Hematopoietic multipotent progenitor cell treated with erythropoietin and hydrocortisone succinate and interleukin-3 and kit ligand, for 6 days (in vitro differentiated cells): ENCODE measurements at places on chromosomes 6 and 20.
A peak's percentile ranks its signal among the peaks of the same experiment; 100 is the strongest.

DNA sequence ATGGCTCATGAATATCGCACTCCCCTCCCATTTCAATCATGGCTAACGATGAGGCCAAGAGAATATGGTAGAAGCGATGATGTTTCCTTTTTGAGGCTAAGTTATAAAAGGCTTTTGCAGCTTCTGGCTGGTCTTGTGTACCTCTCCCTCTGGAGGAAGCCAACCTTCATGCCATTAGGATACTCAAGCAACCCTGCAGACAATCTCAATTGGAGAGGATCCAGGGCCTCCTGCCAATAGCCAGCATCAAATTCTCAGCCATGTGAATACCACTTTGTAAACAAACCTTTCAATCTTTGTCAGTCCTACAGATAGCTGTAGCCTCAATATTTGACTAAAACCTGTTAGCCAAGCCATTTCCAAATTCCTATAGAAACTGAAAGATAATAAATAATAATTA, 738.4 kb downstream of the KIF16B start:
- no peak for DNase-seq

GRCh38 chr6:129921169-129921817, 60.2 kb upstream of the TMEM244 start:
- peak; percentile 85 for DNase-seq

DNA sequence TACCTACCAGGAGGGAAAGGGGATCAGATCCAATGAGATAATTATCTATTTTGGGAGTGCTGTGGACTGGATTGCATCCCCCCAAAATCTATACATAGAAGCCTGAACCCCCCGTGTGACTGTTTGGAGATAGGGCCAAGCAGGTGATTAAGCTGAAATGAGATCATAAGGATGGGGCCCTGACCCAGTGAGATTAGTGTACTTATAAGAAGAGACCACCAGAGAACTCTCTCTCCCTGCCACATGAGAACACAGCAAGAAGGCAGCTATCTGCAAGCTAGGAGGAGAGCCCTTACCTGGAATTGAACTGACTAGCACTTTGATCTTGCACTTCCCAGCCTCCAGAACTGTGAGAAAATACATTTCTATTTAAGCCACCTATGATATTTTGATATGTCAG, 132.2 kb upstream of the NOX3 start:
- DNase-seq = no peak

GRCh38 chr20:14495066-14495465, 157.7 kb upstream of the FLRT3 start:
- no peak for DNase-seq

DNA sequence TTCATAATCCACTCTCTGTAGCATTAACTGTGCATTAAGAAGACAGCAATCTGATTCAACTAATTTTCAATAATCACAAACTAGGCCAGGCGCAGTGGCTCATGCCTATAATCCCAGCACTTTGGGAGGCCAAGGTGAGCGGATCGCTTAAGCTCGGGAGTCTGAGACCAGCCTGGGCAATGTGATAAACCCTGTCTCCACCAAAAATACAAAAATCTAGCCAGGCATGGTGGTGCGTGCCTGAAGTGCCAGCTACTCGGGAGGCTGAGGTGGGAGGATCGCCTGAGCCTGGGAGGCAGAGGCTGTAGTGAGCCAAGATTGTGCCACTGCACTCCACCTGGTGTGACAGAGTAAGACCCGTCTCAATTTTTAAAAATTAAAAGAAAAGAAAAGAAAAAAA, 29.5 kb downstream of the SERPINB9 start:
- DNase-seq = no peak

DNA sequence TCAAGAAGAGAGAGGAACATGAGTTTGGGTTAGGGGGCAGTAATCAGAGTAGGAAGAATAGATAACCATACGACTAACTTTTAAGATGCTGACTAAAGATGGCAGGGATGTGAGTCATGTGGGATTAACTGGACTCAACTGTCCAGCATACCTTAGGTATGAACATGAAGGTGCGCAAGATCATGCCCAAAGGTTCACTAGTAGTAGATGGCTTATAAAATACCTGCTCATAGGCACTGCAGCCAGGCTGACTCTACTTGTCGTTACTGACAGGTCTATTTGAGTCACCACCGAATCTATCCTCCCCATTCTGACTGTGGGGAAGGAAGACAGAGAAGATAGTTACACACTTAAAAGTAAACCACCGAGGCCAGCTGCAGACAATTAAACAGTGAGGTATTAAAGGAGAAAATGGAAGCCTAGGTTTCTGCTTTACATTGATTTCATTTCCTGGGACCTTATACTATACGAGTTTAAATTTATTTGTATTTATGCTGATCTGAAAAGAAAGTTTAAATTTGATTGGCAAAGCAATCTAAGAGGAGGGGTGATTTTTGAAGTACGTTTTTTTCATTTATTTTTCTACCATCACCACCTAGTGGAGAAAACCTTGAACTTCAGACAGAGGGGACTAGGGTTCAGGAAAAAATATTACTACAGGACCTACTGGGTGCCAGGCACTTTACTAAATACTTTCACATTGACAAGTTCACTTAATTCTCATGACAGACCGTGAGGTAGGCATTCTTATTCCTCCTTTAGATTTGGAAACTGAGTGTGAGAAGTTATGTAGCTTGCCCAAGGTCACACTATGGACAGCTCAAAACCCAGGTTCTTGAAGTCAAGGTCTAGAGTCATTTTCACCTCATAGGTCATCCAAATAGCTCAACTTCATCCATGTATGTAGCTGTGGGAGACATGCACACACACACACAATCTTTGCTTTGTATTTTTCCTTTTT, 4.0 kb upstream of the WRNIP1 start:
- DNase-seq = peak; percentile 51

DNA sequence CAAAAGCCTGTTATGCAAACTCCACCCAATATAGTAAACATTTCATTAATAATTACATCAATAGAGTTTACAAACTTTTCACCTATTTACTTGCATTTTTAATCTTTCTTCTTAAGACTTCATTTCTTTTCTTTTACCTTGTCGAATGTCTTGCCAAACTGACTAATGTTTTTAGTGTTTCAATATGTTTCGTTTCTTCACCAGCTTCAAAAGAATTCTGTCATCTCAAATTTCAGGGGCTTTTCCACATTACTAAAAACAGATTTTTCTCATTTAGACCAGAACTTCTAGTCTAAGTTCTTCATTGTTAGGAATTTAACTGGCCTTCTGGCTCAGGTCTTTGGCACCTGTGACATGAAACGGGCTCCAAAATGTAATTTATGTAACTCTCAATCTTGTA, 196.5 kb downstream of the ARHGAP18 start:
- DNase-seq = no peak

DNA sequence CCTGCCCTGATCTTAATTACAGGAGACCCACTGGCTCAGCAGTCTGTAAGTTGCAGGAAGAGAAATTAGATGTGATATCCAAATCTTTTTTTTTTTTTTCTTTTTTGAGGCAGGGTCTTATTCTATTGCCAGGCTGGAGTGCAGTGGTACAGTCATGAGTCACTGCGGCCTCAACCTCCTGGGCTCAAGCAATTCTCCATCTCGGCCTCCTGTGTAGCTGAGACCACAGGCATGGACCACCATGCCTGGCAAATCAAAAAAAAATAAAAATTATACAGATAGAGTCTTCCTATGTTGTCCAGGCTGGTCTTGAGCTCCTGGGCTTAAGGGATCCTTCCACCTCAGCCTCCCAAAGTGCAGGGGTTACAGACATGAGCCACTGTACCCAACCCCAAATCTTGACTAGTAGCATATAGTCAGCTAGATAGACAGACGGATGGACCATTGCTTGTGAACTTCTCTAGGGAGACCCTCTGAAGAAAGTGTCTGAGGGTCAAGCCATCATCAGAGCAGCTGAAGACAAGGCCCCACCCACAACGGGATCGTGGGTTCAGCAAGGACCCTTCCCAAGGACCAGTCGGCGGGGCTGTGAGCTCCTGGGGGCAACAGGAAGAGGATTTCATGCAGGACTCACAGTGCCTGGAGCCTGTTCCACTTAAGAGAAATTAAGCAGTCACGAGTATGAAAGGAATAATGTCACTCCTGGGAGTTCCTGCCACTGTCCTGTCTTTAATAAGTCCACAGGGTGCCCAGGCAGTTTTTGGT, 222.7 kb downstream of the ANKRD60 start:
- no peak for DNase-seq

- DNase-seq = peak; percentile 25
These were observed 48.1 kb downstream of the KCNS1 start for GRCh38 chr20:45052698-45053429.

- DNase-seq = no peak
These were observed at the start of gene PI3 for GRCh38 chr20:45174434-45175364. Gene PI3, plus strand, starts transcription at chr20:45174902. Its CDS starts 21 bp downstream, at chr20:45174923.

DNA sequence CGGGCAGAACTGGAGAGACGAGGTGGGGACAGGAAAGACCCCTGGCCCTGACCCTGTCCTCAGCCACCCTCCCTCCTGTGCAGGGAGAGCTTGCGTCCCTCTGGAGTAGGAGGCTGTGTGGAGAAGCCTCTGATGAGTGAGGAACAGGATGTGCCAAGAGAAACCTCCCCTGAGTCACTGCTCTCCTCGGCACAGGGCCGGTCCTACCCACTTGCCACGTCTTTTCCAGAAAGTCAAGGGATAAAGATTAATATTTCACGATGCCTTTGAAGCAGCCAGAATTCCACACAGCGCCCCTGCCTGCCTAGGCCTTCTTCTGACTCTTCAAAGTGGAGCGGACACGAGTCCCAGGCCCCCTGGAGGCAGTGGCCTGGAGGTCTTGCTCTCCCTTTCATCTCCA, 34.9 kb upstream of the THBS2 start:
- no peak for DNase-seq

DNA sequence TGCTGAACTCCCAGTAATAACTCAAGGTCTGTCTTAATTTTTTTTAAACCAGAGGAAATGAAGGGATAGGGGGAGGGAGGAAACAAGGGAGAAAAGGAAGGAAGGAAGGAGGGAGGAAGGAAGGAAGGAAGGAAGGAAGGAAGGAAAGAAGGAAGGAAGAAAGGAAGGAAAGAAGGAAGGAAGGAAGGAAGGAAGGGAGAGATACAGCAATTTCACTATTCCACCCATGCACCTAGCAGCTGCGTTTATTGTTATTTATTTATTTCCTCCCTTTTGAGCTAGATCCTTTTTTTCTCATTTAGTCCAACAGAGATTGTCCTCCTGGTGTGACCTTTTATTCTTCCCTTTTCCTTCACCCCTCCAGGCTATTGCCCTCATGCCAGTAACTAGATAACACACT, 97.6 kb downstream of the PKHD1 start:
- DNase-seq = no peak

DNA sequence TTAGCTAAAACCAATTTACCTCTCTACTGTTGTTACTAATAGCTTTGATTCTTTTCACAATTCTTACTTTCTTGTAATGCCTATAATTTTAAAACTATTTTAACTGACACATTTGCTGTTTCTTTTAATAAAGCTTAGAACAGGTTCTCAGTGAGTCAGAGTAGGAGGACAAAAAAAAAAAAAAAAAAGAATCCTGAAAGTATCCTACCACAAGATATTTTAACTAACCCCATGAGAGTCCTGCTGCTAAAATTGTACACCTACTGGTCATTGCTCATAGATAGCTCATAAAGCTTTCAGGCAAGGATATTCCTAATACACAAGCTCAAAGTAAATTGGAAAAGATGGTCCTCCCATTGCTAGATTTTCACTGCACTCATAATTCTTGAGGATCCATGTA, 301.0 kb downstream of the CENPW start:
- DNase-seq = no peak

GRCh38 chr20:49891476-49892110, 23.7 kb downstream of the SPATA2 start:
- no peak for DNase-seq

DNA sequence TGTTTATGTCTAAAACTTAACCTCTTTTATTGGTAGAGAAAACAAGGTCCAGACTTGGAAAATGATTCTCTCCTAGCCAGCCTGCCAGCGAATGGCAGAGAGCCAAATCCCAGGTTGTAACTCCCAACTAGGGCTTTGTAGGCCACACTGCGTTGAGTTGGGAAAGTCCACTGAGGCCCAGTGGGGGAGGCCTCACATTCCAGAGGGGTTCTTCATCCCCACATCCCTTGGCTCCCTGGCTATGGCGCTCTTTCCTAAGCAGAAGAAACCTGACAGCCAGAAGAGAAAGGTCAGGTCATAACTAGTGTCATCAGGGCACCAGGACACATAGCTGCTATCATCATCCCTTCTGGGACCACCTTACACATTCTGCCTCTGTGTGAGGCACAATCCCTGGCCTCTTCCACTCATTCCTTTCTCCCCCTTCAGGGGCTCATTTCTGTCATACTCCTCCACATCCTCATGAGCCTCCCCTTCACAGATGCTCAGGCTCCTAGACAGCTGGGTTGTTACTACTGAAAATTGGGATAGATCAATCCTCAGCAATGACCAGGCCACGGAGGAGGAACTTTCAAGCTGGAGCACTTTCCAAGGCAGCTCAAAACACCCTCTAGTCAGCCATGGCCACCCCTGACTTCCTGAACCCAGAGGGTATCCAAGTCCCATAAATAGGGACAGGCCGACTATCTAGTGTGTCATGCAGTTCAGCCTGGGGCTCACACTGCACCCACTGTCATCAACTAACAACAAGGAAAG, 48.6 kb downstream of the TCP11 start:
- no peak for DNase-seq

DNA sequence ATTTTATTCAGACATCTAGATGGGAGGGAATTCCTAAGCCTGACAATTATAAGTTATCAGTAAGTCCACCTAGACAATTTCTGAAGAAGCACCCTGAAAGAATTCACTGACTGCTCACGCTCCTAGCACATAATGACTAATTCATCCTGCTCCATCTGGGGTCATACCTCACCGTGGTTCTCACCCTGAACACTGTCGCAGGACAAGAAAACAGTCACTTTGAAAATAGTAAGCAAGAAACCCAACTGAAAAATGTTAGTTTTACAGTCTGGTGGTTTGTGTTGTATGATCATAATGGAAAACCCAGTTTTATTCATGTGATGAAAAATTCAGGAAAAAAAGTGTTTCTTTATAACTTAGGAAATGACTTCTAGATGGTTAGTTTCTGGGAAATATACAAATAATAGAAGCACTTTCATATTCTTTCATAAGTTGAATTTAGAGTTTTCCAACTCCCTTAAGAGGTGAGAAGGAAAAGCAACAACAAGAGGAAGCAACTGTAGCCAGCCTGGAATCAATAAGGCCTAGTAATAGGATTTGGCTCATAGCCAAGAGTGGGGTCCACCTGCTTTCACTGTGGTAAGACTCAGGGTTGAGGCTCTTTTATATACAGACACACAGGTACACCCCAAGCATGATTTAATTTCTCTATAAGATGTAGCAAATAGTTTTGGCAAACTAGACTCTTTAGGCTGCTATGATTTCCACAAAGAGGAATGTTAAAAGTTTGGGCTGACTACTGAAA, 94.1 kb downstream of the HIVEP2 start:
- no peak for DNase-seq
